ENCODE measurements at places on chromosomes 1 and 21.
A peak's percentile ranks its signal among the peaks of the same experiment; 100 is the strongest.

DNA sequence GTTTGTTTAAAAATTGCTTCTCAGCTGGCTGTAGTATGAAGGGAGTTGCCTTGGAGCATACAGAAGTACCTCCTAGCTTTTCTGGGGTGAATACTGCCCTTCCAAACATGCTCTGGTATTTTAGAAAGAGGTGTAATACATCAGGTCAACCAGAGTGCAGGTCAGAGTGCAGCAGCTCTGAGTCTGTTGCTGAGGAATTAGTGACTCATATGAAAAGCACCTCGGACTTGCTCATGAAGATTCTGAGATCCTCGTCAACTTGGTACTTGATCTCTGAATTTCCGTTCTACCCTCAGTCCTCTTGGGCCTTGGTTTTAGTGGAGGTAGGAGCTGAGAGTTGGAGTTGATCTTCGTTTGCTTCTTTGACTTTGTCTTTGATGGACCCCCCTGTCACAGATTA lies 67.3 kb downstream of the NOS1AP start:
- DNase-seq, result peak; percentile 84

DNA sequence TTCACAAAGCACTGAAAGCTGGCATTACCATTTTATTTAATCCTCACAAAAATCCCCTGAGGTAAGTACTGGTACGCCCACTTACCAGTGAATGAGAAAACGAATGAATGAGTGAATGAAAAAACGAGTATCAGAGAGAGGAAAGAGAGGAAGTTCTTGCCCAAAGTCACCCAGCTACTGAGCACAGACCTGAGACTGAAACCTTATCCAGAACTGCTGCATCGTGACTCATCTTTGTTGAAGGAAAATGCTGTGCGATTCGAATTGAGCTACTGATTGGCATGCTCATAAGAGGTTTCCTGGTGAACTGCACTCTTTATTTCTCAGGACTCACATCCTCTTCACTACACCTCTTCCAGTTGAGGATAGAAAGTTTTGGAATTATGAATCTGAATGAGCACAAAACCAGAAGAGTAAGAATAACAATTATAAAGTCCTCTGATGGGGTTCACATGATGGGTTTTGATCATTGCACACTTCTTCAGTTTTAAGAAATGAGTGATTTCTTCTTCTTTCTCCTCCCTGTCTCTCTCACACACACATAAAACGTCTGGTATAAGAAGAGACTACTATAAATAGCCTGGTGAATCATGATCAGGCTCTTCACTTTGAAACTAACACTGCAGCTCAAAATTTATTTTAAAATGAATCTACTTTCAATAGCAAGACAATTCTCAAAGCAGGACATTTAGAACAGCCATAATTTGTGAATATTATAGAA lies 32.1 kb downstream of the IL12RB2 start:
- DNase-seq, result peak; percentile 66

DNA sequence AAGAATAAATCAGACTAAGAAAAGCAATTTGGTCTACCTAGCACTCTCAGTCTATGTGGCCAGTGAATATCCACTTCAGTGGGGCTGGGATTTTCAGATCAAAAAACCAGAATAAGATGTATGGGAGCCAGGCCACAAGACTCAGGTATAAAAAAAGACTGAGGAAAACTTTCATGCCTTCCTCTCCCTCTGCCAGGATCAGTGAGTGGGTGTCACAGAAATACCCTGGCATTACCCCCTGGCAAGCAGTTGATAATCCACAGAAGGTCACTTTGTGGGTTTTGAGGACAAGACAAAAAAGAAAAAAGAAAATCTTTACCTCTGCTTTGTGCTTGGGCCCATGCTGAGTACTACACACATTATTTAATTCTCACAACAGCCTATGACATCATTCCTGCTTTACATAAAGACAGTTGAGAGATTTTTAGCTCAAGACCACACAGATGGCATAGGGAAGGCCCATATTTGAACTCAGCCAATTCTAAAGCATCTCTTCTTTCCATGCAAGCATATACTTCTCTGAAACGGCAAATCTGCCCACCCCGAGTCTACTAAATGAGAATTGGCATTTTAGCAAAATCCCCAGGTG lies 57.6 kb downstream of the DESI2 start:
- DNase-seq, result no peak

- DNase-seq, result no peak
Measured at GRCh38 chr1:172496678-172497077, 36.3 kb upstream of the SUCO start.

GRCh38 chr1:224718470-224719053 lies 102.4 kb downstream of the CNIH3 start:
- no peak for DNase-seq

- peak; percentile 60 for DNase-seq
Measured at GRCh38 chr1:183043872-183044854, 20.9 kb downstream of the LAMC1 start.

GRCh38 chr1:232033285-232033684 lies 406.7 kb downstream of the DISC1 start:
- DNase-seq, result no peak

DNA sequence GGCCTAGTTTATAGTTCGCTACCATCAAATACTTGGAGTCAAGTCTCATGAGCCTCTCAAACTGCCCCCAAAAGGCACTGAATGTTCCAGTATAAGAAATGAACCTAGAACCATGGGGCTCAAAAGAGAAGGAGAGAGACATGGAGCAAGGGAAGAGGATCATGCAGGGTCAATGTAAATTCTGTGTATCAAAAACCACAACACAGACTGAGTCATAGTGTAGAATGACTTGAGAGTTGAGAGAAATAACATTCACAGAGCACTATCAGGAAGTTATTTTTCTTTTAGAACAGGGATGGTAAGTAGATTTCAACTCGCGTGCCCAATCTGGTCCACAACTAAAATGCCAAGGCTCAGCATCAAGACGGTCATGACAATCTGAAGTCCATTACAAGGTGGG lies 59.8 kb downstream of the GNG12 start:
- no peak for DNase-seq

DNA sequence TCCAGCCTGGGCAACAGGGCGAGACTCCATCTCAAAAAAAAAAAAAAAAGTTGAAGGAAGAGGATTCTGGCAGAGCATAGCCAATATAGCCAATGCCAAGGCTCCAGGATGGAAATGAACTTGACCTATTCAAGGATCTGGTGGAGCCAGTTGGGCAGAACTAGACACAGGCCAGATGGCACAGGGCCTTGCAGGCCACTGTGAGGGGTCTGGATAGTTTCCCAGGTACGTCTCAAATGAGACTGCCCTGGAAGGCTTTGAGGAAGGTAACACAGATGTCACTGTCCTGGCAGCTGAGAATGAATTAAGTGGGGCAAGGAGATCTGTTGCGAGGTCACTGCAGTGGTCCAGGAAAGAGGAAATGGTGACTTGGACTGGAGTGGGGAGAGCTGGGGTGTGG lies 12.0 kb upstream of the ARHGEF19 start:
- no peak for DNase-seq

All from AG08395 (cell line).